Activated CD4-positive, alpha-beta T cell treated with anti-CD3 and anti-CD28 coated beads for 36 hours (primary cell): ENCODE measurements at places on chromosomes 1 and 21. TPM values are rescaled to one million over a fixed set of nuclear protein-coding genes. Genes with fewer than 3 reads are reported as not detected.

Gene CFHR4
- not detected for total RNA-seq

DNA sequence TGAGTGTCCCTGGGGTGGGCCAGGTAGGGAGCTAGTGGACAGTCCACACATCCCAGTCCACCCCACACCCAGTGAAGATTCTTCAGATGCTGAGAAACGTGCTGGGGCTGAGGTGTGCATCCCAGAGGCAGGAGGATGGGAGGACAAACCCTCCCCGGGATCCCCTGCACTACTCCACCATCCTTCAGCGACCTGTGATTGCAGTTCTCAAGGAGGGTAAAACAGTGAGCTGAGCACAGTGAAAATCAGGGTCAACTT lies 51.0 kb downstream of the ELK4 start:
- no peak for DNase-seq
- no peak overlapping the region for H3K27ac ChIP-seq

Gene GRIK3
- not detected for total RNA-seq

DNA sequence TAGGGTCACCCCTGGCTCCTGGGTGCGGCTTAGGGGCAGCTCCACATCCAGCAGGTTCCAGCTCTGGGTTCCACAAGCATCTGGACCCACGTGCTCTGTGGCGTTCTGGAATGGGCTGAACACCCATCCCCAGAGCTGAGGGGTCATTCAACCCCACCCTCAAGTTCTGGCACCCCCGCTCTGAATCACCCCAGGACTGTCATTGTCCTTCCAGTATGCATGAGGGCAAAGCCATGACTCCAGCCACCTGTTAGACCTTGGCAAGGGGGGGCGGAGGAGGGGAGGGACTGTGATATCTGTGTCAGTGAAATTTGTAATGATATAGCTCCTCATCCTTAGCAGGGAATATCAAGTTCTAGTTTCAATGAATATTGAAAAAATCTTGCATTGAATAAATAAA lies 12.3 kb downstream of the INSRR start:
- H3K4me1 ChIP-seq = peaks cover 21% of the 10 kb centered on the region
- H3K36me3 ChIP-seq = no peaks in the 10 kb centered on the region
- H3K27ac ChIP-seq = no peak overlapping the region
- H3K4me3 ChIP-seq = no peak overlapping the region
- H3K27me3 ChIP-seq = peaks cover 42% of the 10 kb centered on the region

DNA sequence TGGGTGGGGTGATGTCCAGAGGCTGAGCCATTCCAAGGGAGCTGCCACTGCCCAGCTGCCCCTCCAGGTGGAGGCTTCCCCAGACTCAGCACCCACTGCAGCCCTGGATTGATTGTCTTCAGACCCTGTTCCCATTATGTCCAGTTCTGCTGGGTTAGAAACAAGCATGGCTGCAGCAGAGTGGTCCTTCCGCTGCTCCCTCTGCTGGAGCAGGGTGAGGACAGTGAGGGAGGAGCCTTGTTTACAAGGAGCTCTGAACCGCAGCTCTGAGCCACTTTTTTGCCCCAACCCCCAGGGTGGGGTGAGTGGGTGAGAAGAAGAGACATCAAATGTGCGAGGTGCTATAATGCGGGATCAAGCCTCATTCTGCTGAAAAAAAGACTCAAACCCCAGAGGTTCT lies 2.3 kb downstream of the TNNT2 start:
- no peak overlapping the region for H3K27ac ChIP-seq
- peaks cover 16% of the 10 kb centered on the region for H3K27me3 ChIP-seq
- DNase-seq = no peak
- no peak overlapping the region for H3K4me3 ChIP-seq
- H3K4me1 ChIP-seq = no peaks in the 10 kb centered on the region

- DNase-seq = no peak
- H3K36me3 ChIP-seq = no peaks in the 10 kb centered on the region
- H3K27ac ChIP-seq = no peak overlapping the region
- no peak overlapping the region for H3K4me3 ChIP-seq
These were observed 18.7 kb upstream of the CSF1 start for GRCh38 chr1:109891930-109892329.

GRCh38 chr21:35400233-35400939 lies 351.3 kb upstream of the RUNX1 start:
- peak overlapping the region; percentile 33 for H3K4me3 ChIP-seq
- peaks cover 28% of the 10 kb centered on the region for H3K4me1 ChIP-seq

GRCh38 chr1:41590331-41590730 lies 105.8 kb upstream of the EDN2 start:
- H3K36me3 ChIP-seq = peaks cover 56% of the 10 kb centered on the region
- DNase-seq = no peak
- no peak overlapping the region for H3K27ac ChIP-seq
- H3K4me3 ChIP-seq = no peak overlapping the region
- H3K4me1 ChIP-seq = peaks cover 10% of the 10 kb centered on the region

Gene SYNC
- total RNA-seq = not detected

- peak; percentile 66 for DNase-seq
- H3K4me1 ChIP-seq = peaks cover 98% of the 10 kb centered on the region
These were observed 18.7 kb upstream of the RAP1A start for GRCh38 chr1:111600886-111601386.

- H3K27me3 ChIP-seq = peaks cover 5% of the 10 kb centered on the region
- no peak overlapping the region for H3K27ac ChIP-seq
- DNase-seq = no peak
- H3K36me3 ChIP-seq = no peaks in the 10 kb centered on the region
- peaks cover 27% of the 10 kb centered on the region for H3K4me1 ChIP-seq
- H3K4me3 ChIP-seq = no peak overlapping the region
These were observed 378.9 kb upstream of the RUNX1 start for GRCh38 chr21:35428001-35428320.

Gene FOXD3
- total RNA-seq = not detected

DNA sequence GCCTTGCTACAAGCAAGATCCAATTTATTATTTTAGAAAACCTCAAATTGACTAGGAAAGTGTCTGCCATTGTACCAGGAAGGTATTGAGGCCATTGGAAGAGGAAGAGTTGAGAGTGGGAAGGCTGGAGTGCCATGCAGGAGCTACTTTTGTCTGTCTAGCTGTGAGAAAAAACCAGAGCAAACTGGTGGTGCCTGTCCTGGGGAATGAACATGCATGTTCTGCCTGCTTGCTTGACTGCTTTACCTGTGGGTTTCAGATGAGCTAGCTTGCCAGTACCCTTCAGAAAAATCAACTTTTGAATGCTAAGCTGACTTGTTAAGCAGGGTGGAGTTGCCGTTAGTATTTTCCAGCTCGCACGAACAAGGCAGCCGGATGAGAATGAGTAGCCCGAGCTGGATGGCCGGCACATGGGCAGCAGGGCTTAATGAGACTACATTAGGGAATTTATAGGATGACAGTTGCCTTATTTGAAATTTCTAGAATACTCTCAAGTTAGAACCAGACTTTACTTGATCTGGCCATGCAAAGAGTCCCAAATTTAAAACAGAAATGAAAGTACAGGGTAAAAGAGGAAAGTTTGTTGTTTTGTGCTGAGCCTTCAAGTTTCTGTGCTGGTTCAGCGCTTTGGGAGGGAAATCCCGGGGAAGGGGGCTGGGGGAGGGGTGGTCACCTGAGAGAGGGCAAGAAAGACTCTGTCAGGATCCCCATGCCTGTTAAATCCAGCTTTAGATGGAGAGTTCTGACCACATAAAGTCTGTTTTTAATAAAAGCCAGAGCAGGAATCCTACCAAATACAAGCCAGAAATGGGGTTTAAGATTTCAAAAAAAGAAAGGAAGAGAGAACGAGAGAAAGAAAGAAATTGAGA lies 29.6 kb upstream of the C1orf105 start:
- peaks cover 51% of the 10 kb centered on the region for H3K4me1 ChIP-seq
- no peak for DNase-seq
- H3K4me3 ChIP-seq = no peak overlapping the region
- peak overlapping the region; percentile 31 for H3K27ac ChIP-seq
- no peaks in the 10 kb centered on the region for H3K27me3 ChIP-seq

DNA sequence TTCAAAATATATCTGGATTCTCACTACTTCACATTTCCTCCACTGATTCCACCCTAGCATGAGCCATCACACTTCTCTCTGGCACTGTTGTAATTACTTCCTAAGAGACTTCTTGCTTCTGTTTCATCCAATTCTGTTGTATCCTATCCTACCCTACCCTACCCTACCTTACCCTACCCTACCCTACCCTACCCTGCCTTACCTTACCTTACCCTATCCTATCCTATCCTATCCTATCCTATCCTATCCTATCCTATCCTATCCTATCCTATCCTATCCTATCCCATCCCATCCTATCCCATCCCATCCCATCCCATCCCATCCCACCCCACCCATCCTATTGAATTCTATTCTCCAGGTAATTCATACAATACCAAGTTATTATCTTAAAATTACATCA lies 29.7 kb downstream of the KCNA2 start:
- H3K4me3 ChIP-seq = no peak overlapping the region
- no peak for DNase-seq
- peaks cover 6% of the 10 kb centered on the region for H3K27me3 ChIP-seq
- H3K36me3 ChIP-seq = no peaks in the 10 kb centered on the region
- no peak overlapping the region for H3K27ac ChIP-seq

Gene SLC5A9
- total RNA-seq = not detected

Gene SLC25A24
- 15.4 TPM for total RNA-seq

Gene SPATA21
- not detected for total RNA-seq

GRCh38 chr1:4527819-4528218 lies 126.6 kb upstream of the AJAP1 start:
- no peaks in the 10 kb centered on the region for H3K36me3 ChIP-seq
- no peak overlapping the region for H3K4me3 ChIP-seq
- peaks cover 6% of the 10 kb centered on the region for H3K27me3 ChIP-seq
- no peak overlapping the region for H3K27ac ChIP-seq
- no peak for DNase-seq

- peaks cover 5% of the 10 kb centered on the region for H3K27me3 ChIP-seq
- no peaks in the 10 kb centered on the region for H3K4me1 ChIP-seq
- DNase-seq = no peak
- H3K27ac ChIP-seq = no peak overlapping the region
- H3K4me3 ChIP-seq = no peak overlapping the region
- no peaks in the 10 kb centered on the region for H3K36me3 ChIP-seq
These were observed 53.9 kb upstream of the AKT3 start for GRCh38 chr1:243903895-243904294.

GRCh38 chr1:58802640-58803399 lies 19.0 kb upstream of the JUN start:
- DNase-seq = no peak
- H3K4me3 ChIP-seq = no peak overlapping the region
- no peak overlapping the region for H3K27ac ChIP-seq
- H3K36me3 ChIP-seq = peaks cover 5% of the 10 kb centered on the region
- H3K4me1 ChIP-seq = peaks cover 7% of the 10 kb centered on the region

GRCh38 chr1:240909701-240910457 lies 297.9 kb upstream of the GREM2 start:
- H3K4me3 ChIP-seq = no peak overlapping the region
- no peaks in the 10 kb centered on the region for H3K27me3 ChIP-seq
- no peaks in the 10 kb centered on the region for H3K36me3 ChIP-seq
- DNase-seq = no peak

GRCh38 chr1:67610450-67610849 lies 74.6 kb upstream of the GADD45A start:
- DNase-seq = no peak
- H3K27ac ChIP-seq = no peak overlapping the region
- no peak overlapping the region for H3K4me3 ChIP-seq
- H3K27me3 ChIP-seq = peaks cover 5% of the 10 kb centered on the region
- no peaks in the 10 kb centered on the region for H3K36me3 ChIP-seq

- peaks cover 47% of the 10 kb centered on the region for H3K4me1 ChIP-seq
- peak overlapping the region; percentile 98 for H3K27ac ChIP-seq
- peak overlapping the region; percentile 94 for H3K4me3 ChIP-seq
- no peaks in the 10 kb centered on the region for H3K27me3 ChIP-seq
These were observed 708 bp downstream of the PRDM2 start for GRCh38 chr1:13700521-13701270.

DNA sequence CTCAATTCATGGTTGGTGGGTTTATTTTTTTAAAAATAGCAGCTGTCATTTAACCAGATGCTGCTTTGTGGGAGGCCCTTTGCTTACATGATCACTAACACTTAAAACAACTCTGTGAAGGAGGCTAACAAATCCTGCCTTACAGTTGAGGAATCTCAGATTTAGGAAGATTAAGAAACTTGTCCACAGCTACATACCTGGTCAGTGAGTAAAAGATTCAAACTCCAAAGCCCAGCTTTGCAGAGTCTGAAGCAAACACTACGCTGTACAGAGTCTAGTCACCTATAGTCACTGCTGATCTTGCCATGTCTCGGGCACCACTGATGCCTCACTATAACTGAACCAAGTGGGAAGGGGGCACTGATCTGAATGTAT lies 535.4 kb downstream of the SMYD3 start:
- no peaks in the 10 kb centered on the region for H3K4me1 ChIP-seq
- no peak for DNase-seq
- no peak overlapping the region for H3K4me3 ChIP-seq

GRCh38 chr1:240946926-240947325 lies 335.0 kb upstream of the GREM2 start:
- no peak overlapping the region for H3K27ac ChIP-seq
- no peaks in the 10 kb centered on the region for H3K36me3 ChIP-seq
- peak; percentile 22 for DNase-seq
- no peaks in the 10 kb centered on the region for H3K4me1 ChIP-seq
- no peaks in the 10 kb centered on the region for H3K27me3 ChIP-seq

DNA sequence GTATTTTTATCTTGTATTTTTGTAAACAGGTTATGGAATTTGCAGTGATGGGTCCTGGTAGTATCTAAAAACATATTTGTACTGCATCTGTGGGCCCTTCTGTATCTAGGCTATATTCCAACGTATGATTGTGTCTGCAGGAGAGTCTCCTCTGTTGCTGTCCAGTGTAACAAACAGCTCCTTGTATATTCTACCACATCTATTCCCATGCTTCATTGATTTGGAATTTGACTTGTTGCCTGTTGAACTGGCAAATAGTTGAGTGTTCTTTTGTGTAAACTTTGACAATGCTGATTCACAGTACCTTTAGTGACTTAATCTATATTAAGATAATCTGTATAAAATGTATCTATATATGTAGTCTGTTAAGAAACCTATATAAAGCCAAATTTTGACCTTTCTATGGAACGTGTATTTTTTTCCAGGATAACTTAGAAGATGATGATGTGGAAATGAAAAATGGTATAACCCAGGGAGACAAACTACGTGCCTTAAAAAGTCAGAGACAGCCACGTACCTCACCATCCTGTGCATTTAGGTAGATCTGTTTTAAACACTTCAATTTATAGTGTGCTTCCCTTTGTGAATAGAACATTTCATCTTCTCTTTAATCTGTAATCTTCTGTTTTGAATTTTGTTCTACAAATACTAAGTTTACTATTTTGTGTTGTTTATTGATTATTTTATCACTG lies 43.4 kb upstream of the GPR88 start:
- no peaks in the 10 kb centered on the region for H3K4me1 ChIP-seq
- no peak for DNase-seq
- no peak overlapping the region for H3K27ac ChIP-seq
- H3K27me3 ChIP-seq = no peaks in the 10 kb centered on the region
- peaks cover 24% of the 10 kb centered on the region for H3K36me3 ChIP-seq

Gene MTARC2
- total RNA-seq = not detected

GRCh38 chr1:13694886-13695684 lies 4.9 kb upstream of the PRDM2 start:
- no peak for DNase-seq
- H3K36me3 ChIP-seq = peaks cover 2% of the 10 kb centered on the region
- no peak overlapping the region for H3K27ac ChIP-seq
- H3K27me3 ChIP-seq = peaks cover 9% of the 10 kb centered on the region
- no peak overlapping the region for H3K4me3 ChIP-seq

Gene HRNR
- total RNA-seq = not detected

Gene PALMD
- total RNA-seq = not detected

Gene OR2L2
- total RNA-seq = 0.12 TPM

Gene SPRR2F
- not detected for total RNA-seq

GRCh38 chr21:34640858-34641257 lies 25.9 kb upstream of the RCAN1 start:
- H3K27ac ChIP-seq = peak overlapping the region; percentile 72
- H3K27me3 ChIP-seq = no peaks in the 10 kb centered on the region
- H3K4me3 ChIP-seq = peak overlapping the region; percentile 32
- DNase-seq = peak; percentile 30
- peaks cover 24% of the 10 kb centered on the region for H3K4me1 ChIP-seq
